ENCODE measurements at places on chromosomes 4 and X.
A peak's percentile ranks its signal among the peaks of the same experiment; 100 is the strongest.

DNA sequence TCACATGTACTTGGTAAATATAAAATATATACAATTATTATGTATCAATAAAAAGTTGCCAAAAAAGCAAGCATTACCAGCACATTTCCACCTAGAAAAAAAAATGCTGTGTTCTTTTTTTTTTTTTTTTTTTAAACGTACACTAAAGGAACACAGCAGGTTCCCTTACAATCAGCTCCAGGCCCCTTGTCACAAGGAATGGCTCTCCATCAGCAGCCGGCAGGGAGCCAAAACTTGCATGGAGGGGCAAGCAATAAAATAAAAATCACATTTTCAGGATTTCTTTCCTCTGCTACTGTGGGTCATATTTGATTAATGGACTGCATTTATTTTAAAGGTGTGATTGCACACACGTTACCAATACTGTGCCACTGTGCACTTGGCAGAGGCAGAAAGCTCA lies 460.3 kb downstream of the GPAT3 start:
- H3K27ac ChIP-seq = no peak overlapping the region
- no peak overlapping the region for H3K4me3 ChIP-seq
- H3K36me3 ChIP-seq = no peaks in the 10 kb centered on the region
- no peaks in the 10 kb centered on the region for H3K4me1 ChIP-seq
- H3K27me3 ChIP-seq = no peaks in the 10 kb centered on the region

GRCh38 chr4:88107406-88108107 lies 50.9 kb downstream of the ABCG2 start:
- H3K4me1 ChIP-seq = no peaks in the 10 kb centered on the region
- no peak overlapping the region for H3K27ac ChIP-seq
- no peak for DNase-seq
- H3K36me3 ChIP-seq = no peaks in the 10 kb centered on the region
- no peak overlapping the region for H3K4me3 ChIP-seq
- no peaks in the 10 kb centered on the region for H3K27me3 ChIP-seq

DNA sequence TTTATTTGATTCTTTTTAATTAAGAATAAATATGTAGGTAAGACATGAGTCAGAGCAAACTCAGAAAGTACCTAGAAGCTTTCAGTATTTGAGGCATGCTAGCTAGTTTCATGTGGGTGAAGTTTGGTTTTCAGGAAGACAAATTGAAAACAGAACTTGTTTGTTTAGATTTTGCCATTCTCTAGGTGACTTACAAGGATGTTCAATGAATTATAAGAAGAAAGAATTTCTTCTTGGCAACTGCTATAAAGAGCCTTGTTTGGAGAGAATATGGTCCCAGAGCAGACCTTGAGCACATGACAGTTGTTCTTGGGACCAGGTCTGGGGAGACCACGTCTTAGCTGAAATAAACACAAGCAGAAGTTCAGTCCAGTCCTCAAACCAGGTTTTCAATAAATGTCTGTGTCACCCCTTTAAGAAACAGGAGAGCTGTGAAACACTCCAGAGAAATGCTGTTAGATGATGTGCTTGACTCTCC lies 38.0 kb upstream of the IL21 start:
- H3K4me1 ChIP-seq = no peaks in the 10 kb centered on the region
- H3K27me3 ChIP-seq = peaks cover 4% of the 10 kb centered on the region
- no peak overlapping the region for H3K4me3 ChIP-seq
- no peak overlapping the region for H3K27ac ChIP-seq
- H3K36me3 ChIP-seq = no peaks in the 10 kb centered on the region
- no peak for DNase-seq

DNA sequence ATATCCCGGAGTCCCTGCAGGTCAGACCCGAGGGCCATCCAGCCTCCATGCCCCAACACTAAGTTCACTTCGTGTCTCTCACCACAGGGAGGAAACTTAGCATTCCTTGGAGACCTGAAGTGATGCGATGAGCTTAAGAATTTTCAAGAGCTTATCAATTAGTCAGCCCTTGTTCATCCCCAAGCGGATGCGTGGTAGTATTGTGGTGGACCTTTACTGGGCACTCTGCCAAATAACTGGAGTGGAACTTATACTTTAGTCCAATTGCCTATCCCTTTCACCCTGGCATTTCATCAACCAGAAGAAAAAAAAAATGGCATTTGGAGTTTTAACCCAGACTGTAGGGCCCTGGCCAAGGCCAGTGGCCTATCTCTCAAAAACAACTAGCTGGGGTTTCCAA lies 137.1 kb downstream of the RELL1 start:
- no peaks in the 10 kb centered on the region for H3K4me1 ChIP-seq
- DNase-seq = no peak
- H3K27ac ChIP-seq = no peak overlapping the region
- no peaks in the 10 kb centered on the region for H3K27me3 ChIP-seq
- H3K36me3 ChIP-seq = no peaks in the 10 kb centered on the region
- no peak overlapping the region for H3K4me3 ChIP-seq

- H3K36me3 ChIP-seq = no peaks in the 10 kb centered on the region
- peaks cover 22% of the 10 kb centered on the region for H3K4me1 ChIP-seq
- peak; percentile 70 for DNase-seq
- H3K27ac ChIP-seq = peak within 1 kb of the TSS; percentile 60
- peak within 1 kb of the TSS; percentile 54 for H3K4me3 ChIP-seq
These were observed at the start of gene FGFBP2 for GRCh38 chr4:15963001-15963451. FGFBP2 (minus strand) TSS chr4:15963175; CDS start chr4:15963129, 46 bp downstream.

DNA sequence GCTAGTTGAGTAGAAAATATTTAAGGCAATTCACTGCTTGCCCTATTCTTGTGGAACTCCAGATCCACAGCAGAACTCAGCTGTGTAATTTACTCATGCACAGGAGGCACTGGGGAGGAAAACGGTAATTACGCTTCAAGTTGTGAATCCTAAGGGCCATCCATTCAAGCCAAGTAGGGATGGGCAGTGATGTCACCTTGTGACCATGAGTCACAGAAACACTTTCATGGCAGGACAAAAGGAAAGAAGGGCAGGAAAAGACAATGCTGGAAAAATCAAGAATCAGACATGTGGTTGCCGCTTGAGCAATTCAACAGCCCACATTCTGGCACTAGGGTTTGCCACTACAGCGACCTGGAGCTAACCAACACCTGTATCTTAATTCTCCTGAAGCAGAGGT lies 1.4 kb downstream of the PAQR3 start:
- no peak overlapping the region for H3K4me3 ChIP-seq
- no peak for DNase-seq
- peaks cover 10% of the 10 kb centered on the region for H3K4me1 ChIP-seq
- H3K27ac ChIP-seq = no peak overlapping the region

GRCh38 chr4:26648260-26648659 lies 64.4 kb downstream of the TBC1D19 start:
- H3K4me1 ChIP-seq = no peaks in the 10 kb centered on the region
- H3K36me3 ChIP-seq = no peaks in the 10 kb centered on the region
- H3K27me3 ChIP-seq = no peaks in the 10 kb centered on the region
- H3K27ac ChIP-seq = no peak overlapping the region

DNA sequence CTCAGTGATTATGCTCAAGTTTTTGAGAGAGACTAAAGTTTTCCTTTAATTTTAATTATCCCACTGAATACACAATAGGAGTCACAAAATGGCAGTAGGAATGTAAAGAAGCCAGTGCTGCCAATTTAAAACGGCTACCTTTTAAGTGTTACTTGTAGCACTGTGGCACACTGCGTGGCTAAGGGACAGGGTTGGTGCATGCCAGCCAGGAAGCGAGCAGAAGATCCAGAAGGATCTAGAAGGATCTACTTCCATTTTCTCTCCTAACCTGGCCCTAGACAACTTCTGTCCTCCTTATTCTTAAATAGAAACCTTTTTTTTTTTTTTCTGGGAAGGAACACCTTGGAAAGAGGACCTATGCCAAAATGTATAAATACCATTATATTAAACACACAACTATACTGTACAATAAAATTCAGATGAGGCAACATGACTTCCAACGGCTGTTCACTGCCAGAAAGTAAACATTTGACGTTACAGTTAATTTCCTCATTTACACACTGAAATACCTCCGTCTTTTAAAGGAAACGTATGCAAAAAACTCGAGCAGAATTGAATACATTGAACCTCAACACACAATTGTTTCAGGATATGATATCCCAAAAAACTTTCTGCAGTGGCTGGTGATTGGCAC lies 2.7 kb downstream of the USP26 start:
- H3K36me3 ChIP-seq = no peaks in the 10 kb centered on the region
- no peak for DNase-seq
- no peaks in the 10 kb centered on the region for H3K4me1 ChIP-seq
- no peaks in the 10 kb centered on the region for H3K27me3 ChIP-seq

- H3K27me3 ChIP-seq = peaks cover 55% of the 10 kb centered on the region
- no peak for DNase-seq
These were observed 109.5 kb upstream of the NKX1-1 start for GRCh38 chr4:1515763-1516162.

- H3K36me3 ChIP-seq = no peaks in the 10 kb centered on the region
- DNase-seq = no peak
- no peaks in the 10 kb centered on the region for H3K4me1 ChIP-seq
- H3K27ac ChIP-seq = no peak overlapping the region
These were observed 82.9 kb upstream of the MID1IP1 start for GRCh38 chrX:38718311-38718710.

GRCh38 chr4:31094474-31094873 lies 374.3 kb downstream of the PCDH7 start:
- no peak for DNase-seq
- no peak overlapping the region for H3K27ac ChIP-seq
- H3K36me3 ChIP-seq = no peaks in the 10 kb centered on the region
- H3K4me3 ChIP-seq = no peak overlapping the region
- H3K27me3 ChIP-seq = no peaks in the 10 kb centered on the region

DNA sequence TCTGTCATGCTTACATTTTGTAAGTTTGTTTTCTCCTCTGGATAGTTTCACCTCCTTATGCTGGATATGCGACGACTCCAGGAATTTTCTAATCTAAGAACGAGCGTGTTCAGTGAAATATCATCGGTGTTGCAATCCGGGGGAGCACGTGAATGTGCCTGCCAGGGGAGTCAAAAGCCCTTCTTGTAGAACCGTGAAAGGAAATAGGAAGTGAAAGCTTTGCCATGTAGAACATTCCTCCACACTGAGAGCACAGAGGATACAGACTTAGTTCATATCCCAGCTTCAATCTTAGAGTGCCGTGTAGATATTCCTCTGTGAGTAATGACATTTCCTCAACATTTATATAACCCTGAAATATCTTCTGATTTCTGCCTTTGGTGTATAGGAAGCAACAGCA lies 121.2 kb downstream of the VEGFC start:
- no peaks in the 10 kb centered on the region for H3K27me3 ChIP-seq
- H3K4me3 ChIP-seq = no peak overlapping the region
- DNase-seq = no peak
- H3K4me1 ChIP-seq = no peaks in the 10 kb centered on the region
- H3K27ac ChIP-seq = no peak overlapping the region
- no peaks in the 10 kb centered on the region for H3K36me3 ChIP-seq

GRCh38 chr4:5592272-5592671 lies 116.1 kb downstream of the EVC2 start:
- no peaks in the 10 kb centered on the region for H3K27me3 ChIP-seq
- no peaks in the 10 kb centered on the region for H3K4me1 ChIP-seq
- DNase-seq = no peak
- no peak overlapping the region for H3K27ac ChIP-seq

DNA sequence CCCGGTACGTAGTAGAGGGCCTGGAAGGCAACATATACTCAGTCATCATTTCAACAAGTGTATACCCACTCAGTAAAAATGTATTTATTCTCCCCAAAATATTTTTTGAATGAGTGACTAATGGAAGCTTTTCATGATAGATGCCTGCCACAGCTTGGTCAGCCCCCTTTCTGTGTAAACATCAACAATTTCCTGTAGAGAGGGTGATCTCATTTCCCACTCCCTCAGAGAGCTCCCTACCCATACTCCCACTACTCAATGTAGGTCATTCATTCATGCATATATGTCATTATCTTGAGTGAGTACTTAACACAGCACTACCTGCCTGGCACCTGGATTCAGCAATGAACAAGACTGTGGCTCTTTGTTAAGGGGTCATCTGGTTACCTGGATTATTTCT lies 81.9 kb downstream of the STK32B start:
- no peak overlapping the region for H3K4me3 ChIP-seq
- H3K36me3 ChIP-seq = no peaks in the 10 kb centered on the region

DNA sequence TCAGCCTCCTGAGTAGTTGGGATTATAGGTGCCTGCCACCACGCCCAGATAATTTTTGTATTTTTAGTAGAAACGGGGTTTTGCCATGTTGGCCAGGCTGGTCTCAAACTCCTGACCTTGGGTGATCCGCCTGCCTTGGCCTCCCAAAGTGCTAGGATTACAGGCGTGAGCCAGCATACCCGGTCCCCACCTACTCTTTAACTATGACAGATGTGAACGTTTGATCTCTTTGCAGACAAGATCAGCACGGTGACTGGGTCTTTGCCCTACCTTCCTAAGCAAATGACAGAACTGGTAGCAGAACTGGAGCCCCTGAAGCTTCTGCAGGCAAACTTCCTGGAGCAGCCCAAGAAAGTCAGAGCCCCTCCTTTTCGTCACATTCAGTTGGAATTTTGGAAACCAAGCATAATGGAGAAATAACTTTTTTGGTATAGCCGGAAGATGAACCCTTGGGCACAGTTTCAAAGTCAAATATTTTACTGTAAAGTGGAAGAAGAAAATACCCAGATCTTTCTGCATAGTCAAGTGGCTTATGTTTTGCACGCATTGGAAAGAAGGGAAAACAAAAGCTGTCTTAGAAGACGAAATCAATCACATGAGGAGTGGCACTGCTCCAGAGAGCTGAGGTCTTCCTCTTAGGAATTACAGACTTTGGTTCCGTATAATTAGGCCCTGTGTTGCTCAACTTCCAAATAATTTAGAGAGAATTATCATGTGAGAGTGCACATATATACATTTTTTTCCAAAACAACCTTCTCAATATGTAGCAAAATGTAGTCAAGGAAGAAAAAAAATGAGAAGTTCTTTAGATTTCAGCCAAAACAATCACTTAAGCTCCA lies 90.6 kb downstream of the SORBS2 start:
- no peaks in the 10 kb centered on the region for H3K36me3 ChIP-seq
- no peak overlapping the region for H3K27ac ChIP-seq
- no peaks in the 10 kb centered on the region for H3K4me1 ChIP-seq
- no peaks in the 10 kb centered on the region for H3K27me3 ChIP-seq

- H3K4me3 ChIP-seq = no peak overlapping the region
- no peak for DNase-seq
- no peak overlapping the region for H3K27ac ChIP-seq
These were observed 2.8 kb downstream of the ACSL1 start for GRCh38 chr4:184823014-184823413.

- no peaks in the 10 kb centered on the region for H3K36me3 ChIP-seq
- H3K27ac ChIP-seq = no peak overlapping the region
- H3K27me3 ChIP-seq = no peaks in the 10 kb centered on the region
- no peaks in the 10 kb centered on the region for H3K4me1 ChIP-seq
- no peak overlapping the region for H3K4me3 ChIP-seq
- DNase-seq = no peak
These were observed 97.0 kb upstream of the PDHA2 start for GRCh38 chr4:95742872-95743271.

DNA sequence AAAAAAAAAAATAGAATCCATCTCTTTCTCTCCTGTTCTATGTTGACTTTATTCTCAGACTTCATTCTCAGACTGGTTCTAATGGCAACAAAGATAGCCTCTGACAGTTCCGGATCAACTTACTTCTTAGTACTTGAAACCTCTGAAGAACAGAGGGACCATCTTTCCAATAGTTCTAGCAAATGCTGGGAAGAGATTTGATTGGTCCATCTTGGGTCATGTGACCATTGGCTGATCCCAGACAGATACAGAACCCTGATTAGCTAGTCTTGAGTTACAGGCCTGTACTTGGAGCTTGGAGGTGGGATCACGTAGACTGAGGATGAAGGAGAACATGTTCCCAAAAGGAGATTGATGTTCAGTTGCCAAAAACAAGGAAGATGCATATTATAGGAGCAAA lies 66.9 kb upstream of the STIM2 start:
- H3K36me3 ChIP-seq = no peaks in the 10 kb centered on the region
- H3K27me3 ChIP-seq = no peaks in the 10 kb centered on the region
- H3K4me1 ChIP-seq = no peaks in the 10 kb centered on the region
- no peak for DNase-seq
- no peak overlapping the region for H3K27ac ChIP-seq
- no peak overlapping the region for H3K4me3 ChIP-seq

Measured in T-cell (primary cell).